NCI-H524 treated with DMSO at 0.1 percent for 48 hours (cell line): ENCODE measurements at places on chromosomes 16 and 17.

GRCh38 chr17:7618608-7619007, 3.9 kb upstream of the FXR2 start:
- no peak for DNase-seq

GRCh38 chr17:21289902-21290571, 5.5 kb downstream of the MAP2K3 start:
- DNase-seq: no peak

GRCh38 chr16:11067266-11067665, 122.9 kb downstream of the CLEC16A start:
- no peak for DNase-seq

GRCh38 chr17:34177642-34178041, 77.4 kb upstream of the CCL2 start:
- no peak for DNase-seq

DNA sequence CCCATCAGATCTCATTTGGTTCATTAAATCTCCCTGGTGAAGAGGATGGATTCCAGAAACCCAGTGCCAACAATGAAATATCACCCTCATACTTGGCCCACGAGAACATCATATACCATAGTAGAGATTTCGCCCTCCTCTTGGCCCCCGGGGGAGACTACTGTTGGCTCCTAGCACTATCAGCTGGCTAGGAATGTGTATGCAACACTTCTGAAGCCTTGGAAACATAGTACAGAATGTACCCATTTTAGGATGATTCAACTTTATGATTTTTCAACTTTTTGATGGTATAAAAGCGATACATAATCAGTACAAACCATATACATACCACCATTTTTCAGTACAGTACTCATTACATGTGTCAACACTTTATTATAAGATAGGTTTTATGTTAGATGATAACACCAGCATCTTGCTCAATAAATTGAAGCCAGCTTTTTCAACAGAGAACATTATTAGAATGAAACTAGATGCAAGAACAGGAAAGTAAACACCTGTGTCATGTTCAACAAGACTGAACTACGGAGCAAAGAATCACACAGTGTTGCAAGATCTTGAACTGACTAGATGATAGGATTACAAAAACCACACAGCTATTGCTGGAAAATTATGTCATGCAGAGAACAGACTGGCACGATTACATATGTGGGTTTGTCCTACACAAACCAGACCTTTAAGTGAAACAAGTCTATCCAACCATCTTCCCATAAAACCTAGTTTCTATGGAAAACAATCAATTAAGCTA, 17.2 kb downstream of the RSL1D1 start:
- no peak for DNase-seq

- no peak for DNase-seq
These were observed 669 bp downstream of the RNF167 start for GRCh38 chr17:4940555-4941318.
